ENCODE measurements at places on chromosomes 3 and 15. TPM values are rescaled to one million over a fixed set of nuclear protein-coding genes. Genes with fewer than 3 reads are reported as not detected.

PIGZ gene
- 1.8 TPM for polyA plus RNA-seq

CHRFAM7A gene
- polyA plus RNA-seq = 2.3 TPM

HIGD2B gene
- polyA plus RNA-seq = not detected

ACP3 gene
- polyA plus RNA-seq = 75.6 TPM

ATP13A4 gene
- polyA plus RNA-seq = 1.7 TPM

SEMA3B gene
- 86.9 TPM for polyA plus RNA-seq

SERP1 gene
- polyA plus RNA-seq = 139 TPM

P2RY14 gene
- 0.90 TPM for polyA plus RNA-seq

GRCh38 chr3:186254676-186255650, 107.1 kb downstream of the DGKG start:
- DNase-seq = no peak

- no peak for DNase-seq
These were observed 30.3 kb upstream of the SETD2 start for GRCh38 chr3:47193871-47194859.

DNA sequence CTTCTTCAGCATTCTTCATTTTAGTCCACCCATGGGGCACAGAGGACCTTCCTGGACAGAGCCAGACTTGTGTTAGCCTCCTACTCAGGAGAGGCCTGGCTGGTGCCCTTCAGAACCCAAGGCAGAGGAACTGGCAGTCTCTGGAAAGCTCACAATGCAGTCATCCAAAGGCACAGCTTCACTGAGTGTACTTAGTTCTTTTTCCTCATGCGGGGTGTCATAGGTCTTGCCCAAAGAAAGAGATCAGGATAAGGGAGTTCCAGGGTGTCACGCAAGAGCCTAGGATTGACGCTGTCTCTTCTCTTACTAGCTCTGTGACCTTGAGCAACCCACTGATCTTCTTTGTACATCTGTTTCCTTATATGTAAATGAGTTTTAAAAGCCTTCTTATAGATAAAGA, 58.7 kb downstream of the CD200 start:
- DNase-seq = no peak

- no peak for DNase-seq
These were observed 53.4 kb downstream of the FILIP1L start for GRCh38 chr3:100060685-100061484.

- DNase-seq = no peak
These were observed 7.0 kb downstream of the ADIPOQ start for GRCh38 chr3:186849374-186849975.

GRCh38 chr3:15007681-15008141, 57.4 kb downstream of the MRPS25 start:
- DNase-seq = no peak

DNA sequence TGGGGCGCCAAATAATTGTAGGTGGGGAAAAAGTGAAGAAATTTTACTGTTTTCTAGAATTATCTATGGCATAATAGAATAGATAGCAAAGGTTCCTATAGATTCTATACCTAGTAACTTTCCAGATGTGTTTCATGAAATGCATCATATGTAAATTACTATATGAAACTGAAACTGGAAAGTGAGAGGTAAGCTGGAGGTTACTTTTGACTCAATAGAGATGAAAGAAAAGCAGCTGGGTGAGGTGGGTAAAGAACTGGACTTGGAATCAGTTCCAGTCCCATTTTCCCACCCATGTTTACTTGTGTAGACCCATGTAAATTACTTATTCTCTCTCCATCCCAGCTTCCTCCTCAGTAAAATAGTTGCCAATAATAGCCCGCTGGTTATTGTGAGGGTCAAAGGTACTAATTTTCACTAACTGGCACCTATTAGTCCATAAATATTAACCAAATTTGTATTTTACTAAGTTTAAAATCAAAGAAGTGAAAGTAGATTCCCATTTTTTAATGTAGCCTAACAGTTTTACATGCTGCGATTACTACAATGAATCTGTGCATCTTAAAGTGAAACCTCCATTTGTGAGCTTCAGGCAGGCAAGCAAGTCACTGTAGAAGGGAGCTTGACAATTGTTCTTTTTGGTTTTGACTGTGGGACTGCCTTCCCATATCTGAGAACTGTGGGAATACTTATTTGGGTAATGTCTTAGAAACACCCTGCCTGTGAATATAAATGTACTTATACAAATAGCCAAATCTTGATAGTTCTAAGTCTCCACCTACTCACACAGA, 312.1 kb downstream of the SLC9A9 start:
- no peak for DNase-seq

DNA sequence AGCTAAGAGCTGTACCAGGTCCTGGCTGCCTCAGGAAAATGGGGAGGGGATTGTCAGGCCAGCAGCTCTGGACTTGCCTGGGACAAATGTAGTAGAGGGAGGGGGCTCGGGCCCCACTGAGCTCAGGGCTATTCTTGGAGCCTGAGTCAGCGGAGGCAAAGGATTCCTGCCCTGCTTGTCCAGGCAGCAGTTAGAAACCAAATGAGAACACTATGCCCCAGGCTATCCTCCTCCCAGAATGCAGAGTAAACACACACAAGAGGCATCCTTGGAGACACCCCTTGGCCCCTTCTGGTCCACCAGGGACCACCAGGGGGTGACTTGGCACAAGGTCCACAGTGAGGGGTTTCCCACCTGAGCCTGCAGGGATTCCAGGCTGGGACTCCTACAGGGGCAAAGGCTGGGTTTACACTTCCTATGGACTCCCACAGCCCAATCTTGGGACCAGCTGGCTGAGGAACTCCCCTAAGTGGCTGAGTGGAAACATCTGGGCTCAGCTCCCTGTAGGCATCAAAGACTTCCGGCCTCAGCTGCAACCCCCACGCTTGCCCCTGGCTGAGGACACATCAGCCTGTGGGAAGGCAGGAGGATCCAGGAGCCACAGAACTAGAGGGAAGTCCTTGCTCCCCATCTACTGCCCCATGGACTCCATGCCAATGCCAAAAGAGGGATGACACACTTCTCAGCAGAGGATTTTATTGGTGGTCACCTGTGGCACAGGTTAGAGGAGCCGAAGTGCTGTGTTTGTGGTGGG, 3.4 kb upstream of the COL7A1 start:
- DNase-seq = peak; percentile 68

- DNase-seq = no peak
These were observed 1.2 kb downstream of the UBP1 start for GRCh38 chr3:33438881-33439545.

DNA sequence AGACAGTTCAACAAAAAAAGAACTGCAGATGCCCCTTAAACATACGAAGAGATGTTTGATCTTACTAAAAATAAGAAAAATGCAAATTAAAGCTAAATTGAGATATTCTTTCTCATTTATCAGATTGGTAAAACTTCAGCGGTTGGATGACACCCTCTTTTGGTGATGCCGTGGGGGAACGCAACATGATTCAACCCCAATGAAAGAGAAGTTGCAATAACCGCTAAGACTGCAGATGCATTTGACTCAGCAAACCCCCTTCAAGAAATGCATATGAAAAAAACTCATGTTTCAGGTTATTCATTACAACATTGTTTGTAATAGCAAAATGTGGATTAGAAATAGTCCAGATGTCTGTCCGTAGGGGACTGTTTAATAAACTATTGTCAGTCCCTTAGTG, 3.6 kb downstream of the KLHL6 start:
- no peak for DNase-seq

GRCh38 chr15:41790756-41791546, 16.7 kb downstream of the MAPKBP1 start:
- no peak for DNase-seq

GRCh38 chr15:89851673-89852341, 37.2 kb upstream of the ANPEP start:
- DNase-seq = no peak

DNA sequence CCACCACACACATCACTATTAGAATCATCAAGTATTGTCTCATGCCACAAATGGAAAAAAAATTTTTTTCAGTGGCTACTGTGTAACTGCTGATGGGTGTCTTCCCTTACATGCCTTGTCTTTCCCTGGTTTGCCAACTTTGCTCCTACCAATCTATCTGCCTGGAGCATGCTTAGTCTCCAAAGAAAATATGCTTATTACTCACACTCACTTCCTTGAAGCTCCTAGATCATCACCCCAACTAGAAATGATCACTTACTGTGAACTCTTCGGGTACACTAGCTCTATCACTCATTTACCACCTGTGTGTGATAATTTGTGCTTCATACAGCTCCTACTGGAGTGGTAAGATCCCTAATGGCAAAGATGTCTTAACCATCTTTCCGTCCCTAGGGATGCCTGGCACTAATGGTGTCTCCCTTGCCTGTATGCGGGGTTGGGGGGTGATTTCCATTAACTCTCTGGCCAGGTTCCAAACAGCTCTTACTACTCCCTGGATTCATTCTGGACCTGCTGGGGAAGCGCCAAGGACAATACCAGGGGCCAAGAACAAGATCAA, 799 bp downstream of the VPS33B start:
- no peak for DNase-seq

- DNase-seq = no peak
These were observed 550.2 kb downstream of the ZBBX start for GRCh38 chr3:166829896-166830295.

DNA sequence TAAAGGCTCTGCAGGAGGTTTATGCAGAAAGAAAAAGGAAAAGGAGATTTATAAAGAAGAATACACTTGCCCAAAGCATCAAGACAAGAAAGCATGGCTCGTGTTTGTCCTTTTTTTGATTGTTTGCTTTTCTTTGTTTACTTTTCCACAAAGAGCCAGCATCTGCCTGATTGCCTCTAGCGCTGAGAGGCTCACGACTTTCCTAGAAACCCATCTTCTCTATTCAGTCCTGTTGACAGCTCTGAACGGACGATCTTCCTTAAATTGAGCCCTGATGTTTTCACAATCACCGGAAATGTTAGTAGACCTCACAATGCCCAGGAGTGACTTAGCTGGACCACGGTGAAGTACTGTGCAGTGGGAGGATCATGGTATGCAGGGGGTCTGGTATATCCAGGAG, 12.4 kb downstream of the GP5 start:
- DNase-seq = no peak

GRCh38 chr3:175591375-175591774, 732.2 kb downstream of the NAALADL2 start:
- no peak for DNase-seq

DNA sequence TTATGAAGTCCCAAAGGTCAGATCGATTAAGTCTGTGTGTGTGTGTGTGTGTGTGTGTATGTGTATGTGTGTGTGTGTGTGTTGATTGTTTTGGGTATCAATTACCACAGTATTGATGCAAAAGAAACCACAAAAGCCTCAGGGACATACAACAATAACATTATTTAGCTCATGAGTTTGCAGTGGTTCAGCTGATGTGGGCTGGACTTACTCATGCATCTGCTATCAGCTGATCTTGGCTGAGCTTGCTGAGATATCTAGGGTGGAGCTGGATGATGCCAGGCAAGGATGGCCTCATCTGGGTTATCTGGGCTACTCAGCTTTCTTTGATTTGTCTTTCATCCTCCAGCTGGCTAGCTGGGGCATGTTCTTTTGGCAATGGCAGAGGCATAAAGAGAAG, 82.4 kb upstream of the PRR23C start:
- DNase-seq = no peak

DNA sequence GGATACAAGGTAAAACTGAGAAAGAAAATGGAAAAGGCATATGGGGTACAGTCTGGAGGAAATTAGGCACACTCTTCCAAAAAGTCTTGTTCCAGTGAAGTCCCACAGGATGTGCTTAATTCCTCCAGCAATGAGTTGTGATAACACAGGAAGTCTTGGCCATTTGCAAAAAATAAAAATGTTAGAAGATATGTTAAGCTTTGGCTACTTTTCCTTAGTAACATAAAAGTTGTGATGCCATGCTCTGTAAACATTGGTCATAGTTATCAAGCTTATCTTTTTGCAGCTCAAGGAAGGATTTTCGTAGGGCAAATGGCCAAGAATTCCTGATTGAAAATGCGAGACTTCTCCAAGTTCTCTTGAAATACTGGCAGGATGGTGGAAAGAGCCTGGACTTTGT, 26.4 kb downstream of the LNP1 start:
- no peak for DNase-seq

GRCh38 chr3:43998836-43999727, 242.6 kb upstream of the TOPAZ1 start:
- peak; percentile 45 for DNase-seq

GRCh38 chr3:126537116-126537729, 13.3 kb downstream of the CHST13 start:
- DNase-seq = no peak

DNA sequence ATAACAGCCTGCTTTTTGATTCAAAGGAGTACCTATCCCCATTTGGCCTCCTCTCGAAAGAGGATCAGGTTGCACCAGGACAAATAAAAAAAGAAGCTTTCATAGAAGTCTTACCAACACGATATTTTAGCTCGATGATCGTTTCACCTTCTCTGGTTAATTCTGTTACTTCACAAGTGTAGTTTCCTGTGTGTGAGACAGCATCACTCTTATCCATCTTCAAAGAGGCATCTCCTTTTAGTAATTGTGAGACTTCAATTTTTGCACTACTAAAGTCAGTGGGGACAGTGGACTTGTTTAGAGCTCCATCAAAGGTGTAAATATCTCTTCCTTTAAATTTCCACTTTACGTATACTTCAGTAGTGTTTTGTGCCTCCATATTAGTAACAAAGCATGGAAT, 11.0 kb downstream of the CD47 start:
- no peak for DNase-seq

DNA sequence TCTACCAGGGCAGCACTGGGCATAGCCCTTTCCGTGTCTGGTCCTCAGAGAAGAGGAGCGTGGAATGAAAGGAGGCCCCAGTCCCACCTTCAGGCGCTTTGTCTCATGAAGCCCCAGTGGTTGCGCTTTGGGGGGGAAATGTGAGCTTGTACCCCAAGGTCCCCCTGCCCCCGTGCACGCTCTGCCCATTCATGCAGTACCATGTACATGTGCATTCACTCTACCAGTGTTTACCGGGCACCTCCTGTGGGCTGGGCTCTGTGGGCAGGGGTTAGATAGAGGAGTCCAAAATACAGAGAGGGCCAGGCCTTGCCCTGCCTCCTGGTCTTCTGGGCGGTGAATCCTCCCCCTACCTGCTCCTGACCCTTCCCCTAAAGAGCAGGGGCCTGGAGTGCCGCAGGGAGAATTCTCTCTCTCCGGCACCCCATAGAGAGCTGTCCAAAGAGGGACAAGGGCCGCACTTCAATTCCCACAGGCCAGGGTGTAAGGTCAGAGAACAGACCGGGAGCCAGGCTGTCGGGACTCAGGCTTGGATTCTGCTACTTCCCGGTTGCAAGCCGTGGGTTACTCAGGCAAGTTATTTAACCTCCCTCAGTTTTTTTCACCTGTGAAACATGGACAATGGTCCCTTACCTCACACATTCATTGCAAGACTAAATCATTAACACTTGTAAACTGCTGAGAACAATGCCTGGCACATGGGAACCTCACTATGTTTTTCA, 153.4 kb downstream of the MEGF11 start:
- DNase-seq = no peak

- no peak for DNase-seq
These were observed 1.6 kb upstream of the PPM1L start for GRCh38 chr3:160754371-160754854.

DNA sequence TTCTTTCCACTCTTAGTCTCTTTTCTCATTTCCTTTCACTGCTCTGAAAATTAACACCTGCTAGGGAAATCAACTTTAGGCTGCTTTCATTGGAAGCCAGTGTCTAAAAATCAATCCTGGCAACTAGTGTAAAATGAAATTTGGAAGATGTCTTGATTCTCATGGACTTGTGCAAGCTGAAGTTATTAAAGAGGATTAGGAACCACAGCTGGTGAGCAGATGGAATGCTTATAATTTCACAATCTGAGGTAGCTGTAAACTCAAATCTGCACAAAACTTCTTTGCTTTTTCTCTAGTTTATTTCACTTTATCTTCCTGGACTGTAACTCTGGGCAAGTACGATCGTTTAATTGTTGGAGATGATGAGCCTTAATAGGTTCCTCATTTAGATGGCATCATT, 175.6 kb downstream of the GHSR start:
- no peak for DNase-seq

Data from right renal pelvis (tissue), 4 donors.